Activated T-helper 1 cell treated with anti-CD3 and anti-CD28 coated beads, Interleukin-2, amount 50 U/mL, for 16 hours (primary cell): ENCODE measurements at places on chromosomes 6 and 20.

DNA sequence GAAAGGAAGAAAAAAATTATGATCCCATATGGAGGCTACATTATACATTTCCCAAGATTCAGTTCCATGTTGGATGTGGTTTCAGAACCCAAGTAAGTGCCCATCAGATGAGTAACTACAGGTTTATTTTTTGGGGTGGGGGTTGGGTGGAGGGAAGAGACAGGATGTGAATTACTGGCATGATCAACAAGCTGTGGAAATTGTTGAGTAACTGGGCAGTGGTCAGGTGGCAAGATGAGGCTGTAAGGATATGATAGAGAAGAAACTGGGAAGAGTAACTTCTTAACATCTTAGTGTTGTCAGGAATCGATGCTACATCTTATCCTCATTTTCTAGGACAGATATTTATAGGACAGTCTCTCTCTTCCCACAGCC lies 153.5 kb downstream of the CFAP61 start:
- no peak for DNase-seq

DNA sequence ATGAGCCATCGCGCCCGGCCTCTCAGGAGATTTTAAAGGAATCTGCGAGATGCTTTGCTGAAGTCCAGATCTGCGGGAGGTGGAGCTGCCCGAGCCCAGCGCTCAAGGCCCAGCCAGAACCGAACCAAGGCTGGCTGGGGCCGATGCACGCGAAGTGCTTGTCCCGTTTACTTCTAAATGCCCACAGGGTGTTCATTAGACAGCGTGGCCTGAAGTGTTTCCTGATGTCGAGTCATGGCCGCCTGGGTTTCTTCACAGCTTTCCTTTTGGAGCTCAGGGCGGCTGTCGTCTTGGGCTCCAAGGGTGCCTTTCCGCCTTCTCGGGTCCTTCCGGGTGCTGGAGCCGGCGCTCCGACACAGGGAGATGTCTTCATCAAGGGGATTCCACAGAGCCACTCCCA lies 25.1 kb upstream of the CCR6 start:
- no peak for DNase-seq

DNA sequence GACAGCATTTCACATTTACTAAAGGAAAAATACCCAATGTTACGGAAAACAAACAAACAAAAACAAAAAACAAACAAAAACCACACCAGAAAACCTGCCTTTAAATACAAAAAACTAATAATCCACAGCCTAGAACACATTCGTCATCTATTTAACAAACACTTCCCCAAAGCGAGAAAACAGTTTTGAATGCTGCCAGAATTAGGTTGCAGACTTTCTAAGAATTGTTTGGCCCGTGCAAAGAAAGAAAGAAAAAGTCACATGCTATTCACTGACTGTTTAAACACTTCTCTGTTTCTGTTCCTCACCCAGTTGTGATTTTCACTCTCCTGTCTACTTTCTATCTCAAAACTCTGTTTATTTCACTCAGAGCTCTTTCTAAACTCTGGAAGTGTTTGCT lies 52.5 kb downstream of the BCAS1 start:
- DNase-seq, result no peak

GRCh38 chr6:150444308-150444707 lies 75.5 kb downstream of the IYD start:
- DNase-seq, result no peak

GRCh38 chr20:59103573-59103972 lies 60.0 kb upstream of the ZNF831 start:
- DNase-seq, result no peak

- DNase-seq, result no peak
These were observed 137.0 kb downstream of the KHDC1L start for GRCh38 chr6:73088138-73088813.

GRCh38 chr20:52768694-52769093 lies 203.5 kb upstream of the TSHZ2 start:
- DNase-seq, result no peak

DNA sequence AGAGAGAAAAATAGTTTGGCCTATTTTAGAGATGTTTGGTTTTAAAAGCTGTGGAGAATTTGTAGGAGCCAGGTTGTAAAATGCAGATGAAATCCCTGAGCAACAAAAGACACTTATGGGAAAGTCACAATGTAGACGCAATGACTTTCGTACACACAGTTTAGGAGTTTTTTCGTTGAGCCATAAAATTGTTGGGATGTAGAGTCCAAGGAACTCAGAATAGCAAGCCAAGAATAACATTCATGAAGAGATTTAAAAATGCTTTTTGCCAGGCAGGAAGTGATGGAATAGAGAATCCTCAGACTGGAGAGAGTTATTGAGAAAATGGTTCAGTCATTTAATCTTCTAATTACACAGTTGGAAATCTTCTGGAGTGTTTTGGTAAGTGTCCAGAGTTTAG lies 11.5 kb upstream of the PROKR2 start:
- no peak for DNase-seq
